ENCODE measurements at places on chromosomes 13 and 19. TPM values are rescaled to one million over a fixed set of nuclear protein-coding genes. Genes with fewer than 3 reads are reported as not detected.

S1PR5 gene
- total RNA-seq, result 0.12 TPM

STAP2 gene
- 5.9 TPM for total RNA-seq

IL11 gene
- 6.9 TPM for total RNA-seq

ATF5 gene
- total RNA-seq, result 7.9 TPM

PEAK3 gene
- total RNA-seq, result not detected

NLRP4 gene
- not detected for total RNA-seq

PTGIR gene
- total RNA-seq, result 3.7 TPM

TPRX1 gene
- not detected for total RNA-seq

MAP4K1 gene
- 0.55 TPM for total RNA-seq

KIR3DL1 gene
- total RNA-seq, result not detected

CEACAM8 gene
- total RNA-seq, result not detected

PSG1 gene
- 0.62 TPM for total RNA-seq

RNF17 gene
- not detected for total RNA-seq

MAG gene
- total RNA-seq, result not detected

PAK4 gene
- total RNA-seq, result 14.0 TPM

AKAP11 gene
- 35.6 TPM for total RNA-seq

MCEMP1 gene
- total RNA-seq, result not detected

SIAH3 gene
- under 0.01 TPM for total RNA-seq

SPC24 gene
- 237 TPM for total RNA-seq

ADGRE3 gene
- total RNA-seq, result under 0.01 TPM

APC2 gene
- 0.50 TPM for total RNA-seq

CYP4F2 gene
- total RNA-seq, result not detected

NEK3 gene
- 9.2 TPM for total RNA-seq

CCDC122 gene
- 9.1 TPM for total RNA-seq
